Activated T-helper 17 cell treated with anti-CD3 and anti-CD28 coated beads, Interleukin-2, amount 50 U/mL, for 72 hours (primary cell): ENCODE measurements at places on chromosomes 1 and 21.

DNA sequence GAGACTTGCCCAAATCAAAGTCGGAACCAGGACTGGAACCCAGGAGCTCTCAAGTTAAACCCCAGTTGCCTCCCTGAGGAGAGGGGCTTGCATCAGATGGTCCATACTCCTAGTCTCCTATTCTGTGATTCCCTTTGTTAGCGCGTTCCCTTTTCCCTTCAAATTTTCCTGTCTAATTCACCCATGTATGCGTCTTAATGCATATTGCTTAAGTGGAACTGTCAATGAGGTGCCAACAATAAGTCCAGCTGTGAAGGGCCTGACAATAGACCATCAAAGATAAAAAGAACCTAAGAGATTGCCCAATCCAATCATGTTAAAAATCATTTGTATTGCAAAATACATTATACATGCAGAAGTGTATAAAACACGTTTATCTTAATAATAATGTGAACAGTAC, 634 bp upstream of the SPATA6 start:
- peaks cover 16% of the 10 kb centered on the region for H3K4me1 ChIP-seq
- peak overlapping the region; percentile 90 for H3K4me3 ChIP-seq
- H3K27ac ChIP-seq: peak overlapping the region; percentile 74
- H3K27me3 ChIP-seq: no peaks in the 10 kb centered on the region
- no peaks in the 10 kb centered on the region for H3K36me3 ChIP-seq

GRCh38 chr21:32315511-32316281, 17.0 kb downstream of the MRAP start:
- H3K27ac ChIP-seq: no peak overlapping the region
- H3K4me3 ChIP-seq: no peak overlapping the region
- no peak for ATAC-seq
- H3K27me3 ChIP-seq: no peaks in the 10 kb centered on the region
- no peaks in the 10 kb centered on the region for H3K4me1 ChIP-seq

- peaks cover 4% of the 10 kb centered on the region for H3K36me3 ChIP-seq
- H3K27me3 ChIP-seq: peaks cover 10% of the 10 kb centered on the region
- H3K4me1 ChIP-seq: peaks cover 27% of the 10 kb centered on the region
- no peak overlapping the region for H3K4me3 ChIP-seq
Observed at GRCh38 chr1:89037186-89037585, 14.5 kb upstream of the GBP3 start.

DNA sequence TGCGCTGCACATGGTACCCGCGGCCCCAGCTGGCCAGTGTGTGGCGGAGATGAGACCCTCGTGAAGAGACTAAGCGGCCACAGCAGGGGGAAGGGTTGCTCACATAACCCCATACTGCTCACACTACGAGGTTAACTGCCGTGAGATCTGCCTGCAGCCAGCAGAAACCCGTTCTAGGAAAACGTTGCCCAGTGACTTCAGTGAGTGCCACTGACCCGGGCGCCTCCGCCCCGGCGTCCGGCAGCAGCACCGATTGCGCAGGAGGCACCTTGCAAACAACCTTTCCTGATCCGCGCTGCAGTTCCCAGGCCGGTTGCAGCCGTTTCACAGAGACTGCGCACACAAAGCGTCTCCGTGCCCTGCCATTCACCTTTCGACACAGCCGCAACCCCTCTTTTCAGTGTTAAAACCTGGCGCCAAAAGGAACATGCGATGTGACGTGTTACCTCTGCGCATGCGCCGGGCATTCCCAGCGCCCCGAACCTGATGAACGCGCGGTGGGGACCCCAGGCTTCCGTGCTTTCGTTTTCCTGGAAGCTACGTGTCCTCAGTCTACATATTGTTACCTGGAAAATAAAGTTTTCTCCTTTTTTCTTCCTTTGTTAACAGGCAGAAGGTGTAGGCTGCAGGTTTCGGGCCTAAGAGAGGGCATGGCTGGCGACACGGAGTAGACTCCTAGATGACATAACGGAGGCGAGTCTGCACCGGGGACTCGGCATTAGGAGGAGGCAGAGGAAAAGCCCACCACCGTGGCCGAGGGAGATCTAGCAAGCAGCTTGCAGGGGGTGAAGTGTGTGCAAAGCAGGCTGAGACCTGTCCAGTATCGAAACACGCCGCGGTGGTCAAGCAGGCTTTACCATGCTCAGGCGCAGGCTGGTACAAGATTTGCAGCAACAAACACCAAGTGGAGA, 8.9 kb downstream of the VPS26C start:
- peak overlapping the region; percentile 89 for H3K27ac ChIP-seq
- peaks cover 36% of the 10 kb centered on the region for H3K36me3 ChIP-seq
- H3K4me1 ChIP-seq: peaks cover 24% of the 10 kb centered on the region

DNA sequence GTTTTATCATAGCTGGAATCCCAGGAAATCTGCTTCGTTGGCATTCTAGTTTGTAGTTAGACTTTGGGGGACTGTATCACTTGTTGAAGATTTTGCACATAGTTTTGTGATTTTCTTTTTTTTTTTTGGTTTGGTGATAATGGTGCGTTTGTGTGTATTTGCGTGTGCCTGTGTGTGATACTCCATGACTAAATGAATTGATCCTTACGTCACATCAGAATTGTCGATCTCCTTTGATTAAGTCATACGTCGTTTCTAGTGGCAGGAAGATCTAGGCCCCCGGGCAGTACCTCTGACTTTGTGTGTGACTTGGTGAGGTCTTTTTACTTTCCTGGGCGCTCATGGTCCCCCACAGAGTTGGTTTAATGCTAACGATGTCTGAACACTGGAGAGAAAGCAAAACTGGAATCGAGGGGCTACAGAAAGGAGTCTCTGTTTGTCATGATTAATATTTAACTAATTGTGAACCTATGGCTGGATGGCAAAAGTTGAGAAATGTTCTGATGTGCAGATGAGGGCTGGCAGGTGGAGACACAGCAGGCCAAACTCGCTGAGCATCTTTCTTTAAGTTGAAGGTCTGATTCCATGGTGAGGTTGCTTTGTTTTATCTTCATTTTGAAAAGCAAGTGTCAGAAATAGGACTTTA, 2.4 kb downstream of the RASSF5 start:
- peaks cover 16% of the 10 kb centered on the region for H3K4me1 ChIP-seq

- no peaks in the 10 kb centered on the region for H3K27me3 ChIP-seq
- H3K36me3 ChIP-seq: no peaks in the 10 kb centered on the region
- no peak for ATAC-seq
Observed at GRCh38 chr21:16422702-16423101, 692.9 kb downstream of the USP25 start.

DNA sequence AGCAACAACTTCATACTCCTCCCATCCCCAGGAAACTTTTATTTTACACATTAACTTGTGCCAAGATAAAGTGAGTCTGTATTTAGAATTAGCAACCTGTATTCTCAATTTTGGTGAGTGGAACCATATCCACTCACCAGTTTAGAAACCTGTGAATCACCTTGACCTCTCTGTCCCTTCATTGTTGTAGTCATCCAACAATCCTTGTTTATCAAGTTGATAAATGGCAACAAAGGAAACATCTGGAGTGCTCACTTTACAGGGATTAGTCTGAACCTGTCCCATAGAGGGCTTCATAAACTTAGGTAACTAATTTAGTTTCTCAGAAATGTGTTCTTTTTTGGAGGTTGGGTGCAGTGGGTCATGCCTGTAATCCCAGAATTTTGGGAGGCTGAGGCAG, 3.9 kb upstream of the CLSPN start:
- H3K36me3 ChIP-seq: no peaks in the 10 kb centered on the region
- no peak for ATAC-seq
- H3K27me3 ChIP-seq: no peaks in the 10 kb centered on the region
- peaks cover 12% of the 10 kb centered on the region for H3K4me1 ChIP-seq
- no peak overlapping the region for H3K4me3 ChIP-seq
- H3K27ac ChIP-seq: no peak overlapping the region

DNA sequence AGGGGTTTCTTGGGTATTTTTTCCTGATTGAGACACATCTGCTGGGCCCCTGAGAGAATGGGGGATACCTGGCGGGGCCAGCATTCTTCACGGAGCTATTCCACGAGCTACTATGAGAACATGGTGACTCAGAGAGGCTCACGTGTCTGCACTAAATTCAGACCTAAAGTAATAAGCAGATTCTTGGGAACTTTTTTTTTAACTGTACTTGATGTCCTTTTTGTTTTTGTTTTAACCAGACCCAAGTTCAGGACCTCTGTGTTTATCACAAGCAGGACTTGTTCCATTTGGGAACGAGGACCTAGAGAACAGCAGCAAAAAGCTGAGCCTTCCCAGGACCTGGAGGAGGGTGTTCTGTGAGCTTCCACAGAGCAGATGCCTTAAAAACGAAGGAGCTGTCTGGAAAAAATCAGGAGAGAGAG, 44.0 kb downstream of the EVA1C start:
- no peak for ATAC-seq
- H3K27me3 ChIP-seq: no peaks in the 10 kb centered on the region
- H3K27ac ChIP-seq: no peak overlapping the region
- H3K4me3 ChIP-seq: no peak overlapping the region
- no peaks in the 10 kb centered on the region for H3K4me1 ChIP-seq

DNA sequence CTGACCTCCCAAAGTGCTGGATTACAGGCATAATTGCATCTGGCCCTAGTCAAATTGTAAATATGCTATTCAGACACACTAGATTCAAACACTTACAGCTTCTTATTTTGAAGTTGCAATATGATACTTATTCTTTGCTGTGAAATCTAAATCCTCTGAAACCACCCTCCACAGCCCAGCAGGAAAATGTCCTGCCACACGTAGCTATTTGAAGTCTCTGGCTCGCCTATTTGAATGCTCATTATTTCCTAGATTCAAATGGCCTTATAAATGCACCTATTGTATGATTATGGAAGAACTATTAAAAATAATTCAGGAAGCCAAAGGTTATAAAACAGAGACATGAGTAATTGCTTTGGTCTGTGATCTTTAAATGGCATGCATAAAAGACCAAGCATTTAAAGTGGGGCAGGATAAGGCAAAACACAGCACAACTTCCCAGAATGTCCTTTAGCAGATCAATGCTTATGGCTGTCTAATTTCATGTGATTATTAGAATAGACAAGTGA, 26.6 kb upstream of the FBXO28 start:
- no peak overlapping the region for H3K27ac ChIP-seq
- H3K4me3 ChIP-seq: no peak overlapping the region
- ATAC-seq: no peak
- H3K27me3 ChIP-seq: peaks cover 27% of the 10 kb centered on the region
- H3K36me3 ChIP-seq: no peaks in the 10 kb centered on the region

- H3K4me1 ChIP-seq: peaks cover 11% of the 10 kb centered on the region
- ATAC-seq: no peak
- no peaks in the 10 kb centered on the region for H3K36me3 ChIP-seq
- H3K27ac ChIP-seq: no peak overlapping the region
Observed at GRCh38 chr1:184493987-184494388, 107.2 kb downstream of the C1orf21 start.

- H3K4me1 ChIP-seq: no peaks in the 10 kb centered on the region
- no peak overlapping the region for H3K4me3 ChIP-seq
- H3K36me3 ChIP-seq: no peaks in the 10 kb centered on the region
- no peak overlapping the region for H3K27ac ChIP-seq
- H3K27me3 ChIP-seq: peaks cover 3% of the 10 kb centered on the region
- no peak for ATAC-seq
Observed at GRCh38 chr1:47849005-47849521, 148.1 kb downstream of the TRABD2B start.

- H3K27me3 ChIP-seq: peaks cover 4% of the 10 kb centered on the region
- no peak overlapping the region for H3K4me3 ChIP-seq
- no peak overlapping the region for H3K27ac ChIP-seq
- H3K4me1 ChIP-seq: no peaks in the 10 kb centered on the region
- ATAC-seq: no peak
Observed at GRCh38 chr1:85135392-85135798, 65.4 kb downstream of the SYDE2 start.

GRCh38 chr1:7334475-7335035, 436.5 kb upstream of the VAMP3 start:
- no peak for ATAC-seq
- no peak overlapping the region for H3K4me3 ChIP-seq
- H3K27ac ChIP-seq: no peak overlapping the region
- H3K36me3 ChIP-seq: no peaks in the 10 kb centered on the region
- H3K4me1 ChIP-seq: no peaks in the 10 kb centered on the region
